Naive B cell (primary cell): ENCODE measurements at places on chromosomes 5 and 9. TPM values are rescaled to one million over a fixed set of nuclear protein-coding genes. Genes with fewer than 3 reads are reported as not detected.

DNA sequence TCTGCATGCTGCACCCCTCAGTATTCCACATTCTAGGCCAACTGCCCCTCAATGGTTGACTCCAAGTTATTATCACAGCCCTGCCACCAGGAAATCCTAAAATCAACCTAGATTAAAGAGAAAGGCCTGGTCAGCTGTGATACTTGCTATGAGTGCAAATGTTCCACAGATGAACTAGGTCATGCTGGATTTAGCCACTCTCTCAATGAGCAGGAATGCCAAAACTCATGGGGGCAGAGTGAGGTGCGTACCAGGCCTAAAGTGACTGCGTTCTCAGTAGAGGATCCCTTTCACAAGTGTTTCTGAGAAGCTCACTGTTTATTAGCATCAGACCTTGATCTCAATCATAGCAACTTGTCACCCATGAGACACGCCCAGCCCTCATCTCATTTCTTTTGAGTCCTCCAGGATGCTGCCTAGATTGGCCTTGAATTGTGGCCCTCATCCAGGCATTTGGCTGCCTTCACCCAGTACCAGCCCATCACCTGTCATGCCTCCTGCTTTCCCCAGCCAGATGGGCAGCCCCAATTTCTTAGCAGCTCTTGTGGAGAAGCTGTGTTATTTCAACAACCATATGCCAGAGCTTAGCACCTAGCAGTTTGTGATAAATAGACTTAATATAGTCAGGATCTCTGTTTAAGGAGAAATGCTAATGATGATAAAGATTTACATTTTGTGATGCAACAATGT, 383.9 kb downstream of the CTNND2 start:
- DNase-seq, result no peak
- H3K4me3 ChIP-seq, result no peak overlapping the region
- H3K4me1 ChIP-seq, result no peaks in the 10 kb centered on the region
- no peak overlapping the region for H3K27ac ChIP-seq
- H3K27me3 ChIP-seq, result no peaks in the 10 kb centered on the region

- H3K4me3 ChIP-seq, result no peak overlapping the region
- no peaks in the 10 kb centered on the region for H3K36me3 ChIP-seq
- H3K4me1 ChIP-seq, result no peaks in the 10 kb centered on the region
- H3K27me3 ChIP-seq, result no peaks in the 10 kb centered on the region
- no peak overlapping the region for H3K27ac ChIP-seq
- DNase-seq, result no peak
Observed at GRCh38 chr5:116622375-116623050, 47.9 kb upstream of the SEMA6A start.

Gene BTNL3
- polyA plus RNA-seq, result not detected

Gene UNC5A
- polyA plus RNA-seq, result not detected

GRCh38 chr9:69871118-69871834, 50.7 kb downstream of the CFAP95 start:
- H3K27ac ChIP-seq, result no peak overlapping the region
- no peak for DNase-seq
- no peaks in the 10 kb centered on the region for H3K4me1 ChIP-seq
- no peak overlapping the region for H3K4me3 ChIP-seq
- H3K27me3 ChIP-seq, result peaks cover 27% of the 10 kb centered on the region

DNA sequence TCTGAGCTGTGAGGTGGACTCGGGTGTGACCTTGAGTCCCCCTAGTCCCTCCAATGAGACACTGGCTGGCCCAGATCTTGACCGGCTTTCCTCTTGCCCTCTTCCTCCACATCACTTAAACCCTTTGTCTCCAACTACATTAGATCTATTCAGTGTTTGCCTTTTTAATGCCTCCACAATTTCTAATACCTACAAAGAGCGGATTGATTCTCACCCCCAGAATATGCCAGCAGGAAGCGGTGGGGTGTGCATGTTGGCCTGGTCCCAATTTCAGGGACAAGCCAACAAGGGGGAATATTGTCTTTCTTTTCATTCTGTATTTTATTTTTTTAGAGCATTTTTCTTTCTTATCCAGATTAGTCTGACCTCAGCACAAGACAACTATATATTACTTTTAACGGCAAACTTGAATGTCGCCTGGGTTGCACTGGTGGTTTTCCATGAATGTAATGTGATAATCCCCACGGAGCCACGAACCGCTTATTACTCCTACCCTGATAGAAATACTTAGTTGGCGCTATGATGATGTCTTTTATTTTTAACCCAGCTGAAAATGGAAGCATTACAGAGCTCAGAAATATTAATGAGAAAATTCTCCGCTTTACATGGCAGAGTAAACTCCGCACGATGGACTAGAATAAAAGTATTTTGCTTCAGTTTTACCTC, 68.5 kb upstream of the MYO10 start:
- no peak overlapping the region for H3K27ac ChIP-seq
- H3K4me3 ChIP-seq, result no peak overlapping the region
- no peaks in the 10 kb centered on the region for H3K36me3 ChIP-seq
- no peak for DNase-seq
- H3K27me3 ChIP-seq, result peaks cover 3% of the 10 kb centered on the region

DNA sequence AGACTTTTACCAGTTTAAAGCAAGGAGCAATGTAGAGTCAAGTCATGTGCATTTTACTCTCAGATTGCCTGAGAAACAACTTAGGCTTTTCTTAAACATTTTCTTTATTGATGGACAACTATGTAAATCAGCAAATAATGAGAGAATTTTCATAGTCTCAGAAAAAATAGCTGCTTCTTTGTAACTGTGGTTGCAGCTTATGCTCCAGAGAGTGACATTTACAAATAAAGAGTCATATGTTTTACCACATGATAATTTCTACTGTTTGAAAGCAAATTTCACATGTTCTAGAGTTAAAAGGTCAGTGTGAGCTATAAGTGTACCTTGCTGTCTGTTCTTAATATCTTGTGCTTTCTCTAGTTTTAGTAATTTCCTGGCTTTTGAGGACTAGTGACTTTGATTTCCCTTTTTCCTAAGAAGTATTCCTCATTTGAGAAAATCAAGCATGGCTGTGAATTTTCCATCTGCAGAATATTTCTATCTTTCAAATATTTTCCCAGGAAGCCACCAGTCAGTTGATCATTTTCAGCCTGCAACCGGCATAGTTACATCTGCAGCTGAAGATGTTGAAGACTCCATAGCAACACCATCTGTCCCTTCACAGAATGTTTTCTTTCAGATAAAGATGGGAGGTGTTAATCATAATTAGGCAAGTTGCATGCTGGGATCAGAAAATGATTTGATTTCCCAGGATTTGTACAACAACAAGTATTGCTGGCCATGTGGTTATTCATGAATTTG, 229.9 kb downstream of the SGCD start:
- no peak overlapping the region for H3K27ac ChIP-seq
- H3K4me3 ChIP-seq, result no peak overlapping the region
- DNase-seq, result no peak
- H3K27me3 ChIP-seq, result no peaks in the 10 kb centered on the region
